ENCODE measurements at places on chromosomes 3 and 15.

DNA sequence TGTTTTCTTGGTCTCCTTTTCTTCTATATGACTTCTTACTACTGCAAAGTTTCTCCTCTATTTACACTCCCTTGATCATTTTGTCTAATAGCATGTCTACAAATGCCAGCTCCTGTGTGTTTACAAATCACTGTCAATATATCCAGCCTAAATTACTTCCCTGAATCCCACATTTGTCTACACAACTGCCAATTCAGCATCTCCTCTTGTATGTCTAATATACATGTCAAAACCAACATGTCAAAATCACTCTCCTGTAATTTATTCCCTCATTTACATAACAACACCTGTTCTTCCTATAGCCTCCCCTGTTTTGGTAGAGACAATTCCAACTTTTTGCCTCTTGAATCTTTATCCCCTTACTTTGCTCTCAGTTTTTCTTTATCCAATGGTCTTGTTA, 359.3 kb downstream of the PLOD2 start:
- no peak for DNase-seq

GRCh38 chr15:64622410-64623260, 152.8 kb downstream of the RBPMS2 start:
- DNase-seq: no peak

GRCh38 chr3:10837849-10838248, 21.8 kb downstream of the SLC6A11 start:
- no peak for DNase-seq

DNA sequence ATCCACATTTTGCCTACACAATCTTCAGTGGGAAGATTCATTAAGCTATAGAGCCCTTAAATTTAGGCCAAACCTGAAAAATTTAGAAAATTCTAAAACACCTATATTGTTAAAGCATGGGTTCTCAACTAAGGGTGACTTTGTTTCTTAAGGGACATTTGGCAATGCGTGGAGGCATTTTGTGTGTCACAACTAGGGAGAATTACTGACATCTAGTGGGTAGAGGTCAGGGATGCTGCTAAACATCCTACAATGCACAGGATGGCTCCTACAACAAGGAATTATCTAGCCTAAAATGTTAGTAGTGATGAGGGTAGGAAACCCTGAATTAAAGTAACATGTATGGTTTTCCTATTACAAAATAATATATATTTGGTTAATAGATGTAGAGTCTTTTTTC, 55.8 kb downstream of the TBC1D5 start:
- no peak for DNase-seq

DNA sequence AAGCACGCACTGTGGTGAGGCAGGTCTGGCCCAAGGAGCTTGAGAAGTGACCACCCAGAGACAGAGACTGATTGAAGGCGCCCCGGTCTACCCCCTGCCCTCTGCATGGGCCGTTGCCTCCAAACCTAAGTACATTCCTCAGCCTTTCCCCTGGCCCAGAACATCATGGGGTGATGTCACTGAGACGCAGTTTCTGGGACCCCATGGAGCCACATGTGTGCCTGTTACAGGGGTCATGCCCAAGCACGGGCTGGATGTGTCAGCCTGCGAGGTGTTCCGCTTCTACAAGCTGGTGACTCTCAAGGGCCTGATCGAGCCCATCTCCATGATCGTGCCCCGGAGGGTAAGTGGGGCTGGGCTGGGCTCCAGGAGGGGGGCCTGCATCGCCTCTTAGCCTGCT, 102.2 kb downstream of the ANP32A start:
- DNase-seq: no peak

GRCh38 chr15:90071220-90071807, 31.0 kb downstream of the IDH2 start:
- peak; percentile 83 for DNase-seq

DNA sequence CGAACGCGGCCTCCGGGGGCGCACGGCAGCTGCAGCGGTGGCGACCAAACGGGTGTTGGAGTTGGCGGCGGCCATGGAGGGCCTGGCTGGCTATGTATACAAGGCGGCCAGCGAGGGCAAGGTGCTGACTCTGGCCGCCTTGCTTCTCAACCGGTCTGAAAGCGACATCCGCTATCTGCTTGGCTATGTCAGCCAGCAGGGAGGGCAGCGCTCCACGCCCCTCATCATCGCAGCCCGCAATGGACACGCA, 725 bp downstream of the FEM1B start:
- DNase-seq: no peak

GRCh38 chr3:146345900-146346299, 95.0 kb upstream of the PLSCR4 start:
- no peak for DNase-seq

GRCh38 chr3:139619484-139619883, 58.3 kb downstream of the NMNAT3 start:
- no peak for DNase-seq

DNA sequence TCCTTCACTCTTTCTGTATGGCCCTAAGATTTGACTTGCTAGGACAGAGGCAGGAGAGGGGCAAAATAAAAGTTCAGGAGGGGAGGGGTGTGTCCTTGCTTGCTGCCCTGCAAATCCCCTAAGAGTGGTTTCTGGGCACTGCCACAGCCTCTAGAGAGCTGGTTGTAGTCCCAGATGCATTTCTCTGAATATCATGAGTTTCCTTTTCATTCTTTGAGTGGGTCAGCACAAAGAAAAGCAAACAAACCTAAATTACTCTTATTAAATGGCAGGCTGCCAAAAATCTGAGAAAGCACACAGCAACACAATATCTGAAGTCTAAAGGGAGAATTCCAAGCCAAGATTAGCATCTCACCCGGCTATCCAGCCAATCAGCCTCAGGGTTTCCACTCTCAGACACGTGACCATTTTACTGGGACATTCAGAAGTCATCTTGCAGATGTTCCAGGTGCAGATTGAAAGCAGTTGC, 919.3 kb downstream of the TUSC7 start:
- DNase-seq: peak; percentile 86

DNA sequence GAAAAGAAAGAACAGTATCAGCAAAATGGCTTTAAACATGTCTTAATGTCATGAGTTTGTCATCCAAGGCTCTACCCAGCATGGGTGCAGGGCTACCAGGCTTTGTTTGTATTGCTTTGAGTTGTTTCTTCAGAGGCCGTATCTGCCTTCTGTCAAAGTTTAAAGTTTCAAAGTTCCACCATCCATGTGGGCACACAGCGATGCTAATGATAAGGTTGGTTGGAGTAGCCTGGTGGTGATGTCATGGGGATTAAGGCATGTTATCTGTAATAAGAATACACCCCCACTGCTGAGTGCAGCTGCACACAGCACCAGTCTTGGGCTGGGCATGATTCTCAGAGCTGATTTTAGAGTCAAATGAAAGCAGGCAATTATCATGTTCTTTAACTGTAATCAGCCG, 72.0 kb upstream of the LRTM1 start:
- DNase-seq: no peak

GRCh38 chr3:126718561-126719445, 14.8 kb downstream of the CHCHD6 start:
- no peak for DNase-seq

DNA sequence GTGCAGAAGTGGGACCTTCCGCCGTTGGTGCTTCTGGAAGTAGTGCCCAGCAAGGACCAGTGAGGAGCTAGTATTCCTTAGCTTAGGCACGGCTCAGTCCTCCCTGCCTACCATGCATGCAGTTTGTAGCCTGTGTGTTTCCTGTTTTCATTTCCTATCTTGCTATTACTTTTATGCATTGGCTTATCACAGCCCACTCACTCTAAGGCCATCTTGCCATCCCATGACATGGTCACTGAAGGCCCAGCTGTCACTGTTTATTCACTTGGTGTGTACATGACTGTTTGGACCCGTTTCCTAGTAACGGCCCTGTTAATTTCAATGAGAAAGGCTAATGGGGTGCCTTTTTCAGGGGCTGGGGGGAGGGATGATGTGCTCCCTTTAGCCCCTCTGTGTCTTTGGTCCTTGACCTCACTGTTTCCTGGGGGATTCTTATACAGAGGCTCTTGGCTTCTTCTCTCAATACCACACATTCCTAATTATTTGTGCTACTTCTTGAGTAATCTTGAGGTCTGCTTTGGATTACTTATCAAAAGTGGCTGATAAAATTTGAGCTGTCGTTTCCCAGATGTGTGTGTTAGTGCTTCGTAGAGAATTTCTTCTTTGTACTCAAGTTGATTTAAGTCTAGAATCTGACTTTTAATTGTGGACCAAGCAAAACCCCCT, 24.5 kb upstream of the TRAK1 start:
- no peak for DNase-seq

DNA sequence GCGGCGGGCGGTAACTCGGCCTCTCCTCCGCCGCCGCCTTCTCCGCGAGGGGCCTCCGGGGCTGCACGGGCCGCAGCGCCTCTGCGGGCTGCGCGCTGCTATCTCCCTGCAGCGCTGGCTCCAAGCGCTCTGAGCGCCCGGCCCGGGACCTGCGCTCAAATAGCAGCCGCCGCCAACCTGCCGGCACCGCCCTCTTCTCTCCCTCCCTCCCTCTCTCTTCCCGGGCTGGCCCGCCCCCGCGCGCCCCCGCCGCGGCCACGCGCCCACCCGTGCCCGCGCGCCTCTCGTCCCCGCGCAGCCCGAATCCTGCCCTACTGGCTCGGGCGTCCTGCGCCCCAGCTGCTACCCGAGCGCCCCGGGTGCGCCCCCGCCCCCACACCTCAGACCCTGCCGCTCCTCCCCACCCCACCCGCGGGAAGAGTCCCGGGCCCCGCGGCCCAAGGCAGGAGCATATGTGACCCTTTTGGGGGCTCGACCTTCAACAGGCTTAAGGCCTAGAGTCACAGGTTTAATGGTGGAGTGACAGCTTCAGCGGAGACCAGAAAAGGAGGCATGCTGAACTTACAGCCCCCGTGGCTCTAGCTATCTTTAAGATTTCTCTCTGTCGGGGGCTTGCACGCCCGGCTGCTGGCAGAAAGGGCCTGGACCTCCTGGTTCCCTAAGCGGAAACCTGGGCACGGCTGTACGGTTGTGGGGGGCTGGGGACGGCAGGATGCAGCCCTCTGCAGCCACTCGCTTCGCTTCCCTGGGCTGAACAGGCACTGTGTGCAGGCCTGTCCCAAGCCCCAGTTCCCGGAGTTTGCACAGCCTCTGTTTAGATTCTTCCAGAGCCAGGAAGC, at the start of gene CACNA2D2:
Gene CACNA2D2 (minus strand): TSS at position 131 of the 839 bp plus-strand sequence. CDS start 211 bp downstream, outside the sequence.
- no peak for DNase-seq

DNA sequence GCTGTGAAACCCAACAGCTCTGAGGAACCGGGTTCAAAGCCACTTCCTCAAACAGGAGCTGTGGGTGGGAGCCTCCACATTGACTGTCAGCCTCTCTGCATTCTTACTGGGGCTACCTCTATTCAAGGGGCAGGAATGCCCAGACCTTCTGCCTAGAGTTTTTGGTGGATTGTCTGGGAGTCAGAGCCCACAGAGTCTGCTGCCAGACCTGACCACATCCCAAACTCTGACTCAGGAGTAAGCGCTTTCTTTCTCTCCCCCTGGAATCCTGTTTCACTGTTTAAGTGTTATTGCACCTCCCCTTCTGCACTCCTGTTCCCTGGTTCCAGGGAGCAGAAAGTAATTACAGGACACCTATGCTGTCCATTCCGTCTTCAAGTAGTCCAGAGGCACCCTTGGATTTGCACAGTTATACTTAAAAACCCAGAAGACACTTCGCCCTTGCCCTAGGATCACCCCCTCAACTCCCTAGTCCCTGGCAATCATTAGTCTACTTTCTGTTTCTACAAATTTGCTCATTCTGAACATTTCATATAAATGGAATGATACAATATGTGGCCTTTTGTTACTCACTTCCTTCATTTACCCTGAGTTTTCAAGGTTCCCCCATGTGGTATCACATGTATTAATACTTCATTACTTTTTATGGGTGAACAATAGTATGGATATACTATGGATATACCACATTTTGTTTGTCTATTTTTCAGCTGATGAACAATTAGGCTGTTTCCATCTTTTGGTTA, 37.9 kb upstream of the TJP1 start:
- DNase-seq: no peak

- DNase-seq: no peak
Measured at GRCh38 chr3:42387802-42388651, 22.4 kb downstream of the LYZL4 start.

DNA sequence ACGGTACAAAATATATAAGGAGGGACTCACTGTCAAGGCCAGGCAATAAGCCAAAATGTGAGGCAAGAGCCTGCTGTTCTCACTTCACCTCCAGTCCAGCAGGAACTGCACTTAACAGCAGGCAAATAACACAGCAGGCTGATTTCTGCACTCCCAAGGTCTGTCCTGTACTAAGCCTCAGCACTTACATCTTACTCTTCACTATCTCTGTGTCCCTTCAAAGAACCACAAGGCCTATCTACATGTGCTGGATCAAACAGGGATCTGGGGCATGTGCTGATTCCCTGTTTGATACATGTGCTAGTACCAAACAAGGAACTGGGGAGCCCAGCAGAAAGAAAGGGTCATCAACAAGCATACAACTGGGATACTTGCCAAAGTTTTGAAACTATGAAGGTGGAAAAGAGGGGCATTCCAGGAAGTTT, 22.2 kb downstream of the UACA start:
- DNase-seq: peak; percentile 71

GRCh38 chr3:108527817-108528216, 17.4 kb upstream of the MYH15 start:
- no peak for DNase-seq

DNA sequence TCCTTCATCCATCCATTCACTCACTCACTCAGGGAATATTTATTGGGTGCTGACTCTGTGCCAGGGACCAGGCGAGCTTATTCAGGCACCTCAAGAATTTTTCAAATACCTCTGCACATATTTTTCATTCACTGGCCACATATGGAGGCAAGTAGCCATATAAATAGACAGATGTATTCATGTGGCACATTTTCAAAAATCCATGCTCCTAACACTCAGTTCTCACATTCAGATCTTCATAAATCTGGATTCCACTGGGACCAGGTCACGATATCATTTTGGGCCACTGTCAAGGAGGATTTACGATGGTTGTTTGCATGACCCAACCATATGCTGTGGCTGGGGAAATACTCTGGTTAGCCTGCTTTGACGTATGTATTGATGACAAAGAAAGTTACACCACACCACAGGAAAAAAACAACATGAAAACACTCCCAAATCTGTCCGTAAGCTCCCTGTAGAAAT, 241.8 kb upstream of the LRTM1 start:
- DNase-seq: peak; percentile 22

DNA sequence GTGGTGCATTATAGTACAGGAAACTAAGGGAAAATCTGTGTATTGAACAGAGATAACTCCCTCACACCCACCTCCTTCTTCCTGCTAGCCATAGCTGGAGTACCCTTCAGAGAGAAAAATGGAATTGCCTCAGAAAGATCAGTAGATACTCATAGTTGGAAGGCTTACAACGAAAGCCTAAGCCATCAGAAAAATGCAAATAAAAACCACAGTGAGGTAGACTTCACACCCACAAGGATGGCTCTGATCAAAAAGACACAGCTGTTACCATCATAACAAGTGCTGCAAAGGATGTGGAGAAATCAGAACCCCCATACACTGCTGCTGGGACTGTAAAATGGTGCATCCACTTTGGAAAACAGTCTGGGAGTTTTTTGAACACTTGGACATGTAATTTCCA, 7.4 kb upstream of the DLG1 start:
- DNase-seq: no peak

DNA sequence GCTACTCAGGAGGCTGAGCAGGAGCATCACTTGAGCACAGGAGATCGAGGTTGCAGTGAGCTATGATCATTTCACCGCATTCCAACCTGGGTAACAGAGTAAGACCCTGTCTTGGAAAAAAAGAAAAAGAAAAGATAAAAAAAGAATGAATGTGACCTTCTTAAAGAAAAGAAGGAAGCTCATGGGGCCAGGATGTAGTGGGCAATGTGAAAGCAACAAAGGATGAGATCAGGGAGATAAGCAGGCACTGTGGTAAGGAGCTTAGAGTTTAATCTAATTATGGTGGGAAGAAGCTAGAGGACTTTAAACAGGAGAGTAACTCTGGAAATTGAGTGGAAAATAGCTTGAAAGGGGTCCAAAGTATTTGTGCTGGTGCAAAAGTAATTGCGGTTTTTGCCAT, 231.6 kb upstream of the UBE2E2 start:
- no peak for DNase-seq

All from brain pericyte (primary cell).